ENCODE measurements at places on chromosomes 7 and 10.

GRCh38 chr10:101760510-101760909 is 15.4 kb downstream of the FGF8 start:
- DNase-seq, result no peak

GRCh38 chr7:132998763-132999162 is 83.1 kb downstream of the CHCHD3 start:
- DNase-seq, result no peak

DNA sequence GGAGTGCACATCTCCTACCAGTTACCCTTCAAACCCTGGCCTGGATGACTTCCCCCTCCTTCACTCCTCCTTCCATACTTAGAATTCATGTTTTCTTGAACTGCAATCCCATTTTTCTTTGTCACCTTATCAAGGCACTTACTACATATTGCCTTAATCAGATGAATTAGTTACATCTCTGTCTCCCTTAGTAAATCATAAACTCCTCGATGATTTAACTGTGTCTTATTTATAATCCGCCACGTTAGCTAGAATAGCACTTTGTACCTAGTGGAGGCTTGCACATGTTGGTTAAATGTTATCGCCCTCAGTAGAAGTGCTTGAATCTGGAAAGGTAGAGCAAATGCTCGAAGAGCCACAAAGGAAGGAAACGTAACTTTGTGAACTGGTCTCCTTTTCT is 94.7 kb upstream of the RAB11FIP2 start:
- no peak for DNase-seq

GRCh38 chr7:130364451-130364850 is 15.8 kb upstream of the CPA1 start:
- no peak for DNase-seq

GRCh38 chr7:131564640-131565039 is 8.2 kb upstream of the PODXL start:
- no peak for DNase-seq

DNA sequence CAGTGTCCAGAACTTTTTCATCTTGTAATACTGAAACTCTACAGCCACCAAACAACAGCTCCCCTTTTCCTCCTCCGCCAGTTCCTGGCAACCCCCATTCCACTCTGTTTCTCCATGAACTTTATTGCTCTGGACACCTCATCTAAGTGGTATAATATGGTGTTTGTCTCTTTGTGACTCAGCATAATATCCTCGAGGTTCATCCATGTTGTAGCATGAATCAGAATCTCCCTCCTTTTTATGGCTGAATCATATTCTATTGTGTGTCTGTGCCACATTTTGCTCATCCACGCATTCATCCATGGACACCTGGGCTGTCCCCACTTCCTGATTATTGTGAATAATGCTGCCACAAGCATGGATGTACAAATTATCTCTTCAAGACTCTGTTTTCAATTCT is 124.4 kb upstream of the FGFR2 start:
- DNase-seq, result no peak

DNA sequence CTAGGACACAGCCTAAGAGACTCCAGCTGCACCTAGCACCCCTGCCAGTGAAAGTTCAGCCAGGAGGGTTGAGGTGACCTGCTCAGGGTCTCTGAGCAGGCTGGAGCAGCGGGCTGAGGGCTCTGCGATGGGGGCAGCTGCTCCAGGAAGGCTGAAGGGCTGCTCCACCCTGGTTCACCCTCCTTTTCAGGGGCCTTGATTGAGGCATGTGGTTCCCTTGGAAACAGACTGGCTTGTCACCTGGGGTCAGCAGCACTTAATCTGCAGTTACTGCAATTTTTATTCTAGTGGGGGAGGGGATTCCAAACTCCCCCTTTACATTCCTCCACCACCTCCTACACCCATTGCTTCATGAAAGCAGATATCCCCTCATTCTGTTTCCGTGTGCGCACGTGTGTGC is 85.3 kb upstream of the UNC5B start:
- DNase-seq, result no peak

GRCh38 chr7:141221007-141221612 is 147.2 kb downstream of the TMEM178B start:
- no peak for DNase-seq

GRCh38 chr7:38615665-38616064 is 15.5 kb downstream of the AMPH start:
- DNase-seq, result no peak

DNA sequence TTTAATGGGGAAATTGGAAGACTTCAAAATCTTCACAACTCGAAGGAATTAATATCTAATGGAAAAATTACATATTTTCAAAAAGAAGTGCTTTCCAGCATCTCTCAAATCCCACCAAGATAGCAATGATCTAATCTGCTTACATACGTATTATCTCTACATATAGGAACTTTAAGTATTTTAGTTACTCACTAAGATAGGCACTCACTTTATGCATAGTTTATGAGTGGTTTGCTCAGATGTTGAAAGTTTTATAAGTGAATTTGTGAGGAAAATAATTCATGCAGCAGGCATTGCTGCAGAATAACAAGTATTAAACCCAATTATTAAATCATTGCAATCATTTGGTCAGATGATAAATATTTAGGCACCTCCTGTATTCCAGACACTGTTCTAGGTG is 2.3 kb upstream of the CYTH3 start:
- DNase-seq, result no peak

- peak; percentile 57 for DNase-seq
Measured at GRCh38 chr10:23157691-23158369, 34.3 kb upstream of the PTF1A start.

DNA sequence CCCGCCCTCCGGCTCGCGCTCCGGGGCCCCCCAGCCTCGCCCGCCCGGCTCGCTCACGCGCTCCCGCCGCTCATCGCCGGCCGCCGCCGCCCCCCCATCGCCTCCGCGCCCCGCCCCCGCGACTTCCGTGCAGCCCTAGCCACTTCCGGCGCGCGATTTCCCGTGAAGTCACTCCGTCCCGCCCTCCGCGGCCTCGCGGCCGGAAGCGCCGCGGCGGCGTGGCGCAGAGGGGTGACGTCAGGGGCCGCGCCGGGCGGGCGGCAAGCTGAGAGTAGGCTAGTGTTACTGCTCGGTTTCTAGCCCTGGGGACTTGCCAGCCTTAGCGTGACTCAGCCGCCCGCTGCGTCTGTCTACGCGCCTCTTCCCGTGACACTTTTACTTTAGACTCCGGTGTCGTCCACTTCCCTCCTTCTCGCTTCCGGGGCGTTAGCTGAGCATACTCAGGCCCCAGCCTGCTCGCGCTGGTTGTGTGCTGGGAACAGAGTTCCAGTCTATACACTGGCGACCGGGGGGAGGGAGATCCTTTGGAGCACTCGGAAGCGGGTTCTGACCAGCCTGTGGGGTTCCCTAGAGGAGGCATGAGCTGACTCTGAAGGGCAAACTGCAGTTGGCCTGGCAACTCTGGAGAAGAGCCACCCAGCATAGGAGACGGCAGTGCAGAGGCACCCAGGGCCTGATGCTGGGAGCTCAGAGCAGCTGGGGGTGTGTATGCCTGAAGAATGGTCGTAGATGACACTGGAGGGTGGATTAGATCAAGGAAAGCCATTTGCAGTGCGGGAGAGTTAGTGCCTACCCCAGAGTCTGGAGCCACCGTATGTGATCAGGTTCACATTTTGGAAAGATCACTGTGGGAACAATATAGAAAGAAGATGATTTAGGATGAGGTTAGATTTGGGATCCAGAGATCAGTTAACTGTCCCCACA is at the start of gene PURB:
TSS of gene PURB (minus strand) at position 137 of the 924 bp plus-strand sequence. CDS start 182 bp downstream, outside the sequence.
- peak; percentile 99 for DNase-seq

- no peak for DNase-seq
Measured at GRCh38 chr7:44380831-44381493, 55.6 kb upstream of the CAMK2B start.

GRCh38 chr7:129213828-129214227 is 11.0 kb upstream of the AHCYL2 start:
- DNase-seq, result peak; percentile 17

- DNase-seq, result no peak
Measured at GRCh38 chr10:24718031-24718855, 5.4 kb downstream of the ARHGAP21 start.

DNA sequence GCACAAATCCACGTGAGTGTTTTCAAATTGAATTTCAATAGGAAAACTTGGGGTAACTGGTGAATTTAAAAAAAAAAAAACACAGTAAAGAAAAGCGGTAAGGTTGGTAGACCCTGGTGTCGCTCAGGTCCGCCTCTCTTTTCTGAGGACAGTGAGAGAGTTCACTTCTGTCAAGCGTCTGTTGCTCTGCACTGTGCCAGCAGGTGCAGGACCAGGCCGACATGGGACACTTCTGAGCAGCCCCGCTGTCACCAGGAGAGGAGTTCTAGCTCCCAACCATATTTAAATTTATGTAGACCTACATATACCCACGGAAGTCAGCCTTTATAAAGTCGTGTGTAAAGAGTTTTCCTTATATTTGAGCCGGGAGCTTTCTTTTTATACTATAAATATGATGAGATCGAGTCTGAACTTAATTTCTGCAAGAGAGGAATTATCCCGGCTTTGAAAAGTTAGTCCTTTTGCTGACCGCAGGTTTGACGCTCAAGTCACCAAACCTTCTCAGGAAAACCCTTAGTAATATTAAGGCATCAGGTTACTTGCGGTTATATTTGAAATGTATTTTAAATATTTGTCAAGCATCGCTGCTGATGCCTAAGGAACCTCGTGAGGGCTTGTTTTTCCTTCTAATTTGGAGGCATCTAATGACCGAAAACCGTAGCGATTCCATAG is 531 bp downstream of the IKZF1 start:
- DNase-seq, result peak; percentile 49

DNA sequence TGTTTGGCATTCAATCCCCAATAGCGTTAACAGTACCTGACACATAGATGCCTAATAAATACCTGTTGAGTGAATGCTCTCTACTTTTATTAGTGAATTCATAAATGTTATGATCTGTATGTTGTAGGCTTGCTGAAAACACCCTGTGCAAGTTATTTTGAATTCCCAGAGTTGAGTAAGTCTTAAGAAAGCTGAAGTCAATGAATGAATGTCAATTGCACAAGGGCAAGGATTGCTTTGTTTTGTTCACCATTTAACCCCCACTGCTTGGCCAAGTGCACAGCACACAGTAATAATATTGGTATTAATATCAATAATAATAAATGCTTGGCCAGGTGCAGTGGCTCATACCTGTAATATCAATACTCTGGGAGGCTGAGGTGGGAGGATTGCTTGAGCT is 10.2 kb downstream of the CPA1 start:
- DNase-seq, result no peak

- DNase-seq, result no peak
Measured at GRCh38 chr7:131649003-131649541, 92.6 kb upstream of the PODXL start.

GRCh38 chr7:33814936-33815335 is 90.4 kb upstream of the BMPER start:
- DNase-seq, result no peak

DNA sequence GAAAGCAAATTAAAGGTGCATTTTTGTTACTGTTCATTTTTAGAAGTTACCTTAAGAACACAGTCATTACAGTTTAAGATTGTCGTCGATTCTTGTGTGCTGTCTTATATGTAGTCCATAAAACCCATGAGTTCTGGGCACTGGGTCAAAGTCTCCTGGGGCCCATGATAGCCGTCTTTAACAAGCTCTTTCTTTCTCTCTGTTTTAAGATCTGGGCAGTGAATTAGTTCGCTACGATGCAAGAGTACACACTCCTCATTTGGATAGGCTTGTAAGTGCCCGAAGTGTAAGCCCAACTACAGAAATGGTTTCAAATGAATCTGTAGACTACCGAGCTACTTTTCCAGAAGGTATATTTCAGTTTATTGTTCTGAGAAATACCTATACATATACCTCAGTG is 90.7 kb upstream of the CAPZA2 start:
- DNase-seq, result no peak

- DNase-seq, result peak; percentile 11
Measured at GRCh38 chr7:37342176-37342687, 106.4 kb downstream of the ELMO1 start.

- DNase-seq, result no peak
Measured at GRCh38 chr7:131285556-131285955, 42.1 kb upstream of the MKLN1 start.

- DNase-seq, result peak; percentile 10
Measured at GRCh38 chr7:134364619-134365037, 47.9 kb upstream of the SLC35B4 start.

GRCh38 chr7:51881309-51881708 is 564.7 kb upstream of the COBL start:
- DNase-seq, result no peak

DNA sequence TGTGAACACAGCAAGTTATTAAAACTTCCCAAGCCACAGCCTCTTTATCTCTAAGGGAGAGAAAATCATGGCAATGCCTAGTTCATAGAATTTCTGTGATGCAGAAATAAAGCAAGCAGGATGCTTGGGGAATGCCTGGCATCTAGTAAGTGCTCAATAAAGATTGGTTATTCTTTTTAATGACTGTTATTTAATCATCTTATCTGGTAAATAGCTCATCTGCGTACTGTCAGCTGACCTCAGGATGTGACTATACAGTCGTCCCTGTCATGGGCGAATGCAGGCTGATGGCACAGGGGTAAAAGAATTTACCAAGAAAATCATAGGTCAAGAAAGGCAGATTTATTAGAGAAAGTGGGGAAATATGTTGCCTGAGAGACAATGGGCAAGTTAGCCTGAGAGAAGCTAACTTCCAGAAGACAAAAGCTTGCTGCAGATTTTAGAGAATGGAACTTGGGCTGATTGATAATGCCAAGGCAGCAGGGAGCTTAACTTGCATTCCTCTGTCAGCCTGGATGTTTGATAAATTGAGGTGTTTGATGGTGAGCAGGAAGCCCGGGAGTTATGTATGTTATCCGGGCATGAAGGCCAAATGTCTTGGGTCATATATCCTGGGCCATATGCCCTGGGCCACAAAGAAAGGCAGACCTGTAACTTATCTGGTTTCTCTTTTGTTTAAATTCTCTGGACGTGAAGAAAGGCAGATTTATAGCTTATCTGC is 126.0 kb downstream of the KCNMA1 start:
- DNase-seq, result no peak

DNA sequence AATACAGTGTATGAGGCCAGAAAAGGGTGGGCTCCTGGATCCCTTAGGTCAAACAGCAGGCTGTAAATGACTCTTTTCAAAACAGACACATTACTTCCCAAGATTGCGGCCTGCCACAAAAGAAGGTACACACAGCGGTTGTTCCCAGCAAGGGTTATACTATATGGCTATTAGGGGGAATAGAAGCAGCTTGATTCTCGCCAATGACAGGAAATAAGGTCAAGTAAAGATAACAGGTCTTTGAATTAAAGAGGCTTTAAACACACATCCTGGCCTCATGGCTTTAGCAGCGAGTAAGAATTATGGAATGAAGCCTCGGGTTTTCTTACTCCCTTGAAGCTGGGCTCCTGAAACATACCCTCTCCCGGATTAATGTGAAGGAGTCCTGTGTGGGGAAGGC is 58.3 kb downstream of the CYP26A1 start:
- DNase-seq, result no peak
